T-cell (primary cell): ENCODE measurements at places on chromosomes 16 and 17.

GRCh38 chr16:20899477-20900298, 470 bp downstream of the DCUN1D3 start:
- no peak for DNase-seq

DNA sequence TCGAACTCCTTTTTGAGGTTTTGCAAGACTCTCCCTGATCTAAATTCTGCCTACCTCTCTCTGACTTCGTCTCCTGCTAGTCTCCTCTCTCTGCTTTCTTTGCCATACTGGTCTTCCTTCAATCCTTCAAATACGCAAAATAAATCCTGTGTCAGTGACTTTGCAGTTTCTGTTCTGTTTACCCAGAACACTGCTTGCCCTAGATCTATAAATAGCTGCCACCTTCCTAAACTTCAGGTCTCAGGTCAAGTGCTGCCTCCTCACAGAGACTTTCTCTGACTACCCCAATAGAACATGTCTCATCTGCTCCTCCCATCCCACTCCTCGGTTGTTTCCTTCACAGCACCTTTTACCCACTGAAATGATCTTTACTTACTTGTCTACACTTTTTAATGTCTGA, 78.9 kb downstream of the TRIM37 start:
- DNase-seq: no peak

GRCh38 chr17:74582633-74583032, 9.4 kb downstream of the CD300LD start:
- no peak for DNase-seq

GRCh38 chr17:22512997-22513538, 820.7 kb downstream of the KCNJ18 start:
- no peak for DNase-seq

DNA sequence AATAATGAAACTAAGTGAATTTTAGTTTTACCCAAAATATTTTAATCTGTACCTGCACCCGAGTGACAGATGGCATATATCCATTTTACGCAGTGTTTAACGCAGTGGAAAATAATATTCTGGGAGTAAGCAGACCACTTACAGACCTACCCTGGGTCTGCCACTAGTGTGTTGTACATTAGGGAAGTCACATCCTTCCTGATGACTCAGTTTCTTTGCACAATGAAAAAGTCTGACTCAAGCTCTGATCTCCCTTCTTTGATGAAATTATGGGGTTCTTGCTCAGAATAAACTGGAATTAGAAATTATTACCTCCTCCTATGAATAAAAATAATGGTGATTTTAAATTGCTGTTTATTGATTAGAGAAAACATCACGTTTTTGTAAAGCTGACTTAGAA, 123.2 kb upstream of the AXIN2 start:
- DNase-seq: no peak

DNA sequence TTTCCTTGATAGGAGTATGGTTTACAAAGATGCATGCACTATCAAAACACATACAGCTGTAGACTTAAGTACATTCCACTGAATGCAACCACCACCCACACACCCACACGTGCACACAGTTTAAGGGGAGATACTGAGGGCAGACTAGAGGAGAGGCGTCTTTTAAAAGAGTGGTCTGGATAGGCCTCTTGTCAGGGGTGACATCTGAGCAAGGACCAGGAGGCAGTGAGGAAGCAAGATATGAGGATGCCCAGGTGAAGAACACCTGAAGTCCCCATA, 12.6 kb downstream of the MPHOSPH6 start:
- DNase-seq: no peak

DNA sequence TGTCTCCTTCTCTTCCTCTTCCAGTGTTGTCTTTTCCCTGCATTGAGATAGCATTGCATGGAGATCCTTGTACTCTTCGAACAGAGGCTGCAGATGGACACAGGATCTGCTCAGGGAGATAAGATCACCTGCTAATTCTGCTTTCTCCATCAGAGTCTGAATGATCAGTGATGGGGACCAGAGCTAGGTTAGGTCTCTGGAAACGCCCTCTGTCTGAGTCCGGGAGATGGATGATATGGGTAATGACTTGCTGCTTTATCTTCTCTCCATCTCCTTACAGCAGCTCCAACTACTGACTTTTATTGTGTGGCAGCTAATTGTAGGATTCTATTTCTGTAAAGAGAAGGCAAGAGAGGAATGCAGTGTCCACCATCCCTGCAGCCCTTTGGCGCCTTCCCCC, 435.6 kb downstream of the WWOX start:
- no peak for DNase-seq

- no peak for DNase-seq
These were observed 100.7 kb downstream of the TMEM114 start for GRCh38 chr16:8489580-8489979.

- DNase-seq: no peak
These were observed 593.8 kb downstream of the MAF start for GRCh38 chr16:79006765-79007164.

GRCh38 chr17:27612160-27612770, 18.7 kb upstream of the LGALS9 start:
- DNase-seq: no peak

DNA sequence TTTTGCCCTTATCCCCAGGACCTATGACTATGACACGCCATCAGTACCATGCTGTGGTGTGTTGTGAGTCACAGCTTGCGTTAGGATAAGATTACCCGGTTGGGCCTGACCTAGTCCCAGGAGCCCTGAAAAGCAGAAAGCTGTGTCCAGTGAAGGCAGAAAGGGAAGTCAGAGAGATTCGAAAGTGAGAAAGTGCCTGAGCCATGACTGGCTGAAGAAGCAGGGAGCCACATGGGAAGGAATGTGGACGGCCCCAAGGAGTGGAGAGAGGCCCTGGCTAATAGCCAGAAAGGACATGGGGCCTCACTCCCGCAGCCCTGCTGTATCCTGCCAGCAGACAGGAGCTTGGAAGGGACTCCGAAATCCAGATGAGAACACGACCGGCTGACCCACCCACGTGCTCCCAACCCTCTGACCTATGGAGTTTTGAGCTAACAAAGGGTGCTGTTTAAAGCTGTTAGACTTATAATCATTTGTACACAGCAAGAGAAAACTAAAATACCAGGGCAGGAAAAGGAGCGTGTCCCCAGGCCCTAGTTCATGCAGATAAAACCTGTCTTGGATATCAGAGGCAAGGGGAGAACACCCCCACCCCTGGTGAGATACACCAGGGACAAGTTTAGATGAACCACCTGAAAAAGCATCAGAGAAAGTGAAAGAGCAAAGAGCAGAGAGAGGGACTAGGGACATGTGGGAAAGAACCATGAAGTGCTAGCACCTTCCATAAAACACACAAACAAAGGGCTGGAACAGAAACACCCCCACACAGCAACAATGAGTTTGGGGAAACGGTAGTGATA, 115.3 kb downstream of the SLC39A11 start:
- DNase-seq: no peak

- no peak for DNase-seq
These were observed 29.0 kb upstream of the HEATR6 start for GRCh38 chr17:60107526-60108257.

DNA sequence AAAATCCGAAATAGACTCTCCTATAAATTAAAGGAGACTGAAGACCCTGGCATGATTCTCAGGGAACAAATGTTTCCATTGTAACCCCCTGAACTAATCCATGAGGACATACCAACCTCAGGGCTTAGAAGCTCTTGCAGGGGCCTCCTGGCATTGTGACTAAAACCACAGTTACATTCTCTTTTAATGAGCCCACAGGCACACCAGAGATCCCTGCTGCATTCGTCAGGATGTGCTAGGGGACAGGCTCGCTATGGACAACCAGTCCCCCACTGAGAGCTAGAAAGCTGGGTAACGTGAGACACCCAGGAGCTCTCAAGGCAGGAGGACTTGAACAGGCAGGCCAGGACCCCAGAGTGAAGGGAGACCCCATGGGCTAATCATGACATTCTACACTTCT, 140.6 kb upstream of the TNRC6C start:
- DNase-seq: no peak

- DNase-seq: no peak
These were observed 3.6 kb downstream of the CDC42EP4 start for GRCh38 chr17:73308017-73308823.

- DNase-seq: no peak
These were observed 42.4 kb upstream of the MEAK7 start for GRCh38 chr16:84546669-84547545.

GRCh38 chr16:57042157-57043111, 49.9 kb upstream of the CPNE2 start:
- peak; percentile 40 for DNase-seq

DNA sequence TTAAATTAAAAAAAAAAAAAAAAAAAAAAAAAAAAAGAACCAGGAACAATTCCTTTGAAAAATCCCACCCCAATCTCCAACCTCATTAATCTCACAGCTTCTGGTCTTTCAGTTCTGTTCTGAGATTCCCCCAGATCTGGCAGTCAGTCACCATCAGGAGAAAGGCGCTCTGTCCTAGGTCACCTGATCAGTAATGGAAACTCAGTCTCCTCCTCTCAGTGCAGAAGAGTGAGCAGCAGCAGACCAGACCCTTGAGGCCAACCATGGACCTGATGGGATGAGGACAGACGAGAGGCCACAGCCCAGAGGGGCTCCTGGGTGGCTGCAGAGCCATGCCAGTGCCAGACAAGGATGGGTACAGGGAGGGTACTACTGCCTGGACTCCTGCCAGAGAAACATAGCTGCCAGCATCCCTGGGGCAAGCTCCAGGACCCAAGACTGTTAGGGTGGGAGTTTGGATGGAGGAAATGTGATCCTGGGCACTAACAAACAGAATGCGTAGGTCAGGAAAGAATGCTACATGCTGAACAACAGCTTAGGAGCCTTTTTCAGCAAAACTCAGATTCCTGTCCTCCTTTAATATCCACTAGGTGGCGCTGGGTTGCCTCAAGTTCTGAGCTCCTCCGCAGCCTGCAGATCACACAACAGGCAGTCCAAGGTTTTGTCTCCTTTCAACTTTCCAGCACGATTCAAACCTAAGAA, 28.7 kb downstream of the MPG start:
- DNase-seq: peak; percentile 26

DNA sequence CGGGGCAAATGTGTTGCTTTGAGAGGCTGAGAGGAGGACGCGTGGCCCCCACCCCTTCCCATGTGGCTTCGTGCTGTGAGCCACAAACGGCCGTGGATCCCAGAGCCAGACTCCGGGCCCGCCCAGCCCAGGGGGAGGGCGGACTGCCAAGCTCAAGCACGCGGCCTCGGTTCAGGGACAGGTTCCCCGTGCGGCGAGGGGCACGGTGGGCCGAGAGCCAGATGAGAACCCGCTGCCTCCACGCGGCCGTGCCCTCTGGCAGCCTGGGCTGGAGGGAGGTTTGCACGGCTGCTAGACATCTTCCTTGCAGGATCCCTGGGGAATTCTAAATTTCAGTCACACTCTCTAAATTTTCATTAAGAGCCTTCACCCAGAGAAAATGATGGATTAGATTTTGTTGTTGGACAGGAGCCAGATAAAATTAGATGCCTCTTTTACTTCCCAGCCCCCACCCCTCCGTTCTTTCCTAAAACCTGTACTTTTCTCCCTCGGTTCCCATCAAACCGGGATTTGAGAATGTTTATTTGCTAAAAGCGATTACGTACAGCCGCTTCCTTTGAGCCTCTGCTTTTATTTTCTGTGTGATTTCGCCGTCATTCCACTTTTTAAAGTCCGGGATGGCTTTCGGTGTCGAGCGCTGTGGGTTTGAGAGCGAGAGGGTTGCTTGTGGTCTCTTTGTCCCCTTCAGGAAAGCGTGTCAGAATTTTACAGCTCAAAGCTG, 25.0 kb upstream of the GNG13 start:
- DNase-seq: no peak

- no peak for DNase-seq
These were observed 103.7 kb downstream of the SKAP1 start for GRCh38 chr17:48326310-48326709.

GRCh38 chr16:66950437-66950836, 10.6 kb upstream of the CES3 start:
- no peak for DNase-seq

GRCh38 chr17:35596530-35597233, 9.6 kb downstream of the AP2B1 start:
- no peak for DNase-seq

GRCh38 chr16:84255050-84255810, 15.4 kb upstream of the KCNG4 start:
- DNase-seq: no peak

GRCh38 chr16:77191259-77191969, 424 bp downstream of the MON1B start:
- DNase-seq: peak; percentile 22
